ENCODE measurements at places on chromosomes 6 and 20.
A peak's percentile ranks its signal among the peaks of the same experiment; 100 is the strongest.

DNA sequence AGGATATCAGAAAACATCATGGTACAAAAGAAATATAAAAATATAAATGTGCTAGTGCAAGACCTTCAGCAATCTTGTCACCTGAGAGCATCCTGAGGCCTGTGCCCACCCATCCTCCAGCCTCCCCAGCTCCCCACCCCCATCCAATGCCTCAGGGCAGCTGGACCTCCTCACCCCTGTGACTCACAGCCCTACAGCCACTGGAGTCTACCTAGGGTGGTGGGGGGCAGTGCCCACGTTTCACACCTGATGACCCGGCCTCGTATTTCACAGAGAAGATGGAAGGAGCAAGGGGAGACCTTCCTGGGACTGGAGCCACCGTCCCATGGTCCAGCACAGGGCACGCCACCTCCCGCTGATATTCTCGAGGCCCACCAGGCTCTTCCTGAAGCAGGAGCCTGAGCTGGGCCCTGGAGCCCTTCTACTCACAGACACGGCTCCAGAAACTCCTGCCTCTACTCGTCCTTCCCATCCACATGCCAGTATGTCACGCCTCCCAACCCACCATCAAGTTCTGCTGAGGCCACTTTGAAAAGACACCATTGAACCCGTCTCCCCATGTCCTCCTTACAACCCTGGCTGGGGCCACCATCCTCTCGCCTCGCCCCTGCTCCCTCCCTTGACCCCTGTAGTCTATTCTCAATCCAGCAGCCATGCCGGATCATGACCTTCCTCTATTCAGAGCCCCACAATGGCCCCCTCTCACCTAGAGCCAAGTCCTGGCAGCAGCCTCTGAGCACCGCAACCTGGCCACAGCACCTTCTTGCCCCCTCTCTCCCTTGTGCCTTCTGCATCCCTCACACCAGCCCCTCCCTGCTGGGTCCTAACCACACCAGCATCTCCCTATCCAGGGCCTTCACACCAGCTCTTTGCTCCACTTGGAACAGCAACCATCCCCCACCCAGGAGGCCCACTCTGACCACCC lies 13.3 kb downstream of the APMAP start:
- DNase-seq, result no peak

DNA sequence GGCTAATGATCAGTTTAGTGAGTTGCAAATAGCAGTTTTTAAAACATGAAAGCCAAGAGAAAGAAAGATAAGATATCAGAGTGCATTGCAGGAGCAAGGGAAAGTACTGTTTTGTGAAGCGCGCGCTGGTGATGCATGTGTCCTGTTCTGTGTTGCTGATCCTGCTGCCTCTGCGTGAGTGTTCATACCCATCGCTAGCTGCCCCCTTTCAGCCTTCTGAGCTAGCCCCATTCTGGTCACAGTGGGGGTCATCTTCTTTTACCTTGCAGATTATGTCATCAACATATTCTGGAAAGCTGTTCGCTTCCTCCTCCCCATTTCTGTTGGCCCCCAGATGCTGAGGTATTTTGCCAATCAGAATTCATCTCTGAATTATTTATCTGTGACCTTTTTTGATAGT lies 1.9 kb downstream of the MRAP2 start:
- no peak for DNase-seq

DNA sequence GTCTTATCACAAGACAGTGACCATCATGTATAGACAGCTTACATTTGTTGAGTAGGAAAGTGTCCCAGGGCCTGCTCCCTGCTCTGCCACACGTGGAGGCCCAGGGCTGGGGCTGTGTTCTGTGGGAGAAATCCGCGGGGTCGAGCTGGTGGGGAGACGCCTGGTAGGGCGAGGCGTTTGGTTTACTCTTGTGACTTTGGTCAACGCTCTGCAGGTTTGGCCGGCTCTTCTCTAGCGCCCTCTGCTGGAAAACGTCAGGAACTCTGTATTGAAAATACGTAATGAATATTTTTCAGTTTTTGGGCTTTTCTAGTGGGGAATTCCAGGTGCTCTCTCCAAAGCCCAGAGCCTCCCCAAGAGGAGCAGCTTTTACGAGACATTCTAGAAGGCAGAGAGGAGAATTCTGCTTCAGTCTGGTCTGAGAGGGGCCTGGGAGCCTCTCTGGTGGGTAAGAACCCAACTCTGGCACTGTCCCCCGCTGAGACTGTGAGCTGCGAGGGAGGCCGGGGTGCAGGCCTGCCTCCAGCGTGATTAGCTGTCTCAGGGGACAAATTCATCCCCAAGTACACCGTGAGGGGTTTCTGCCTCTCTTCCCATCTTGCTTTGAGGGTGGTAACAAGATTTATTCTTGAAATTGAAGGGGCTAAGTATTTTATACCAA lies 112.6 kb upstream of the RALGAPA2 start:
- peak; percentile 17 for DNase-seq

GRCh38 chr6:43990627-43991619 lies 136.3 kb downstream of the MRPL14 start:
- no peak for DNase-seq

GRCh38 chr6:46687619-46688097 lies at the start of gene TDRD6:
Gene TDRD6 (plus strand): TSS chr6:46687885. CDS start chr6:46688129, 244 bp downstream.
- DNase-seq, result no peak

GRCh38 chr6:56949925-56950495 lies 4.9 kb upstream of the BEND6 start:
- no peak for DNase-seq

DNA sequence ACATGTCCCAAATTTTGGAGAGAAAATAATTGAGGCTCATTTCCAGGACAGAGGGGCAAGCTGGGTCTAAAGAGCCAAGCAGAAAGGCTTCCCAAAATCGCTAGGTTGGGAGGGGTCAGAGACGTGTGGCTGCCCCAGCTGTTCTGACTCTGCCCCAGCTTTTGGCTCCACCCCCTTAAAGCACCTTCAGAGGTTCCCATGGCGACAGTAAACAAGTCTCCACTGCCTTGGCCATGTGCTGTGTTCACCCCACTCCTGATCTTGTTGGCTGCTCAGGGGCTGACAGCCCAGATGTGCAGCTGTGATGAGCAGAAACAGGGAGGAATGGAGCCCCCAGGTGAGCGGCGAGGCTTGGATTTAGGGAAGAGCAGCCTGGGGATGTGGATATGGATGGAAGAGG lies 72.8 kb upstream of the SPTLC3 start:
- DNase-seq, result no peak

- DNase-seq, result no peak
These were observed 3.3 kb downstream of the TDRD6 start for GRCh38 chr6:46690911-46691451.

GRCh38 chr6:114541794-114542193 lies 199.0 kb upstream of the HS3ST5 start:
- DNase-seq, result no peak

DNA sequence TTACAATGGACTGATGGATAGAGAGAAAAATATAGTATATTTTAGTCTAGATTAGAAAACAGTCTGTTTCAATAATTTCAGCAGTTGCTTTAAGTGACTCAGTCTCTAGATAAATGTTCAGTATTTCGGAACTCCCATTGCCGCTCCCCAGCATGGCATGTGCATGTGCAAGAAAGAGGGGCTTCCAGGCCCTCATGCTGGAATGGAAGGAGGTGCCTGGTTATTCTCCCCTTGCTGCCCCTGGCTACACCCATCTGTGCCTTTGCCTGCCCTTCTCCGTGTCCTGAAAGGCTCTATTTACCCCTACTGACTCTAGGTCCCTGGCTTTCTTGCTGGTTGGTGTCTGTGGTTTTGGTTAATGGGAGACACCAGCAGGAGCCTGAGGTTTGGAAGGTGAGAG lies 115.7 kb upstream of the IFNGR1 start:
- DNase-seq, result no peak

- no peak for DNase-seq
These were observed 19.6 kb downstream of the WFDC2 start for GRCh38 chr20:45489083-45489531.

- DNase-seq, result no peak
These were observed 357.3 kb upstream of the JARID2 start for GRCh38 chr6:14888575-14889000.

GRCh38 chr6:117414770-117415169 lies 11.0 kb downstream of the ROS1 start:
- no peak for DNase-seq

- no peak for DNase-seq
These were observed 465.1 kb upstream of the CHD6 start for GRCh38 chr20:42083280-42083679.

DNA sequence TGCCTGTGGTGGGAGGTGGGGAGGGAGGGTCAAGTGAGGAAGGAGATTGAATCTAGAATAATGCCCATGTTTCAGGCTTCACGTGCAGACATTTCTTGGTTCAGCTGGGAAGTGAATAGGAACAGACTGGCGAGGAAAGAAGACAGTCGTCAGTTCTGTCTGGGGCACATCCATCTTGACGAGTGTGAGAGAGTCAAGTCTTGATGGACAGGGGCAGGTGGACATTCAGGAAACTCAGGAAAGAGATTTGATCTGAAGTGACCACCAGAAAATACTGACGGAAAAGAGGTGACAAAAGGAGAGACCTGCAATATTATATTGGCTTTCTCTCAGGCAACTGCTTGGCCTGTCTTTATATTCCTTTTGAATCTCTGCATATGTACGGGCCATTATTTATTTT lies 68.6 kb downstream of the ESR1 start:
- DNase-seq, result no peak

DNA sequence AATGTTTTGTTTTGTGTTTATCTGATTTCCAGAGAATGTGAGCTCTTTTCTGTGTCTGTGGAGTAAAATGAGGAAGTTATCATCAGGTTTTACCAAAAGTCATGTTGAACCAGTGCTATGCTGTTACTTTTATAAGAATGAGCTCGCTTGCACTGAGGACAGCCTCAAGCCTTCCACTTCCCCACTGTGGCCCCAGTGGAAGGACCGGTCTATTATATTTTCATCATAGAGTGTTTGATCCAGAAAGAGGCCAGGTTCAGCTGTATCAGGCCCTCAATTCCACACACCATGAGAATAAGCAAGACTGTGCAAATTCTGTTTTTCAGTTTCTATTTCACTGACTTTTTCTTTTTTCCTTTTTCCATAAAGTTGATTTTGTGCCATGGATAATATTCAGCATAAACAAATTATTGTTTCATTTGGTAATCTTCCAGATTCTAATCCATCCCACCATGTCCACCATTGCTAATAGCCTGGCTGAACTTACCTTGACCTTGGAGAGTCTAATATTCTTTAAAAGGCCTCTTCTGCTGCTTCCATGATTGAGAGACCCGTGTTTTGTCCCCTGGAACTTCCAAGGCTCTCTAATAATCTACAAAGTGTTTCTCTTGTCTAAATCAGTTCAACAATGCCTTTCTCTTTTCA lies 286.2 kb downstream of the THBS2 start:
- DNase-seq, result no peak

- DNase-seq, result no peak
These were observed 530 bp upstream of the NEDD9 start for GRCh38 chr6:11232770-11233626.

DNA sequence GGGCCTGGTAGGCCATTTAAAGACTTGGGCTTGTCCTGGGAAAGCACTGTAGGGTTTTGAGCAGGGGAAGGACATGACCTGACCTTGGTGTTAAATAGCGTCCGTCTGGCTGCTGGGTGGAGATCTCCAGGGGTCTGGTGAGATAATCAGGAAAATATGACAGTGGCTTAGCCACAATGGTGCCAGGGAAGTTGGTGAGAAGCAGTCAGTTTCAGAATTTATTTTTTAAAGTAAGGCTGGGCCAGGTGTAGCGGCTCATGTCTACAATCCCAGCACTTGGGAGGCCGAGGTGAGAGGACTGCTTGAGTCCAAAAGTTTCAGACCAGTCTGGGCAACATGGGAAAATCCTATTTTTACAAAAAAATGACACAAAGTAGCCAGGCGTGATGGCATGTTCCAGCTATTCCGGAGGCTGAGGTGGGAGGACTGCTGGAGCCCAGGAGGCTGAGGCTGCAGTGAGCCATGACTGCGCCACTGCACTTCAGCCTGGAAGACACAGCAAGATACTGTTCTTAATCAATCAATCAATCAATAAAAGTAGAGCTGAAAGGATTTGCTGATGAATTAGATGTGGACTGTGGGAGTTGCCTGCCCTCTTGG lies 41.4 kb downstream of the BCL2L1 start:
- DNase-seq, result no peak
